Activated CD8-positive, alpha-beta memory T cell treated with anti-CD3 and anti-CD28 coated beads for 24 hours (primary cell): ENCODE measurements at places on chromosomes 7 and 10.

- no peak for DNase-seq
These were observed 55.3 kb downstream of the ABCB4 start for GRCh38 chr7:87420173-87420572.

DNA sequence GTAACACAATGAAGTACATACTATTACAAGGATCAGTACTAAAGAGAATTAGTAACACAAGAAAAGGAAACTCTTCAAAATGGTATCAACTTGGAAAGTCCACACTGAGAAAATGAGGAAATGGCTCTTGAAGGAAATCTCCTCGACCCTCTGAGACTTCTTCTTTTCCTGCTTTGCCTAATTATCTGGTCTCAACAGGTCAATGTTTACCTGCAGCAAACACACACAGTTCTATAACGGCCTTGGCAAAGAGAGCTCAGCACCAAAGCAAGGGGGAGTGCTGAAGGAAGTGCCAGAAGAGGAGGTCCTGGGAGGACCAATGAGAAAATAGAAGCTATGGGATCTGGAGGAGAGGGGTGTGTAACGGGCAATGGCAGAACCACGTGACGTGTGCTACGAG is 21.9 kb downstream of the CHCHD3 start:
- DNase-seq: no peak

DNA sequence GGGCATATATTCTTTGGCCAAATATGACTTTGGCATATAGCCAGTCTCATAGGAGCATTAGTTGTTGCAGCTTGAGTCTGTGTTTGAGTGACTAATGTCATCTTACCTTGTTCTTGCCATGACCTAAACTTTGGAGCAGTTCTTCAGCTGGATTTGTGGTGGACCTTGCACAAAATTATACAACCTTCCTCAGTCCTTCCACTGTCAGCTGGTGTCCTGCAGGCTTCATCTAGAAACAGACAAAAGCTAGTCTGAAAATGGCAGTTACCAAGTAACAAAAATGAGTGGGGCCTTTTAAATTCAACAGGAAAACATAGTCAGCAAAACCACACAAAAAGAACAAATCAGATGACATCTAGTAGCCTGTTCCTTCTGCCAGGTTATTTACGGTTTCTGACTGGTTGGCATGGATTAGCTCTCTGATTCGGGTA is 59.5 kb upstream of the HECTD2 start:
- no peak for DNase-seq

DNA sequence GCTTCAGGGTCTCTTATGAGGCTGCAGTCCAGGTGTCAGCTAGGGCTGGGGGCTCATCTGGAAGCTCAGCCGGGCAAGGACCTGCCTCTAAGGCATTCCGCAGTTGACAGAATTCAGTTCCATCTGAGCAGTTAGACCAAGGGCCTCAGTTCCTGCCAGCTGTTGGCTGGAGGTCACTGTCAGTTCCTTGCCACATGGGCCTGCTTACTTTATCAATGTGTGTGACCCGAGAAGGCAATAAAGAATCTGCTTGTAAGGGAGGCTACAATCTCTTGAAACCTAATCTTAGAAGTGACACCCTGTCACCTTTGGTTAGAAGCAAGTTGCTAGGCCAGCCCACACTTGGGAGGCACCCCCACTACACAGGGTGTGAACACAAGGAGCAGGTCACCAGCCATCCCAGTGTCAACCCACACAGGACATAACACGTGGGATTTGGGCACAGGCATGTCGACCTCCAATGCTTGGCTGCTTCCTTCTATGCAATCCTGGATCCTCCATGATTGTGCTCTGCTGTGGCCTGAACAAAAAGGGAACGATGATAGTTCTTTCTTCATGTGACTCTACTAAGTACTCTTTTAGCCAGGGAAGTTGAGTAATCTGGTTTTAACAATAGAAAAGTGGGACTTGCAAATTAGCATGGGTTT is 41.8 kb downstream of the MTURN start:
- DNase-seq: no peak

DNA sequence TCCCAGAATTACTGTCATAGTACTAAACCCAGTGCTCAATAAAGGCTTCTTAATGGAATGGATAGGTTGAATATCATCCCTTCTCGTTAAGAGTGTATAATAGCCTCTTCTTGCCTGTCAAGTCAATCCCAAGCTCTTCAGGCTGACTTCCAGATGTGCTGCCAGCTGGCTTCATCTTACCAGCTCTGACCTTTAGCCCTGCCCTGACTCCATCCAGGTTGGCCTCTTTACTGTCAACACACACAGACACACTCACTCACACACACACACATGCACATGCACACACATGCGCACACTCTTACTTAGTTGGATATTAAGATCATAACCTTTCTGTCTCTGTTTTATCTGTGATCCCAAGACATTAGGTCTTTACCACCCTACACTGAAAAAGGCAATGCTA is 49.1 kb downstream of the ASB4 start:
- DNase-seq: no peak
